ENCODE measurements at places on chromosomes 12 and 14.

DNA sequence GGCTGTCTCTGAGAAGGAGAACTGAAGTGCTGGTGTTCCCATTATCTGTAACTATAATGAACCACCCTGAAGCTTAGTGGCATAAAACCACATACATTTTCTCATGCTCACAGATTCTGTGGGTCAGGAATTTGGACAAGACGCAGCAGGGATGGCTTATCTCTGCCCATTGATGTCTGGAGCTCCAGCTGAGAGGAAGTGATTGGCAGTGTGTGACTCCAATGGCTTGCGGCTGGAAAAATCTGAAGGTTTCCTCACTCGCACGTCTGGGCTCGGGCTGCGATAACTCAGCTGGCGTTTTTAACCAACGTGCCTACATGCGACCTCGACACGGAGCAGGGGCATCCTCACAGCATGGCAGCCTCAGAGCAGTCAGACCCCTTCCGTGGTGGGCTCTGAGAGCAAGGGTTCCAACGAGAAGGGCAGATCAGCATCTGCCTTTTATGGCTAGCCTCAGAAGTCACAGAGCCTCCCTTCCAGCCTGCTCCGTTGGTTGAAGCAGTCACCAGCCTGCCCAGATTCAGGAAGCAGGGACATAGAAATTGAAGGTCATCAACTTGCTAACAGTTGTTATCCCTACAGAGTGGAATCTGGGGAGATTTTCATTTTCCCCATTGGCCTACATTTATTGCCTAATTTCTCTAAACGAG lies 143.3 kb upstream of the BCL2L14 start:
- DNase-seq: no peak

- DNase-seq: no peak
These were observed 22.6 kb downstream of the FAR2 start for GRCh38 chr12:29171421-29172258.

GRCh38 chr14:54647378-54647777 lies 80.5 kb downstream of the SAMD4A start:
- DNase-seq: no peak

DNA sequence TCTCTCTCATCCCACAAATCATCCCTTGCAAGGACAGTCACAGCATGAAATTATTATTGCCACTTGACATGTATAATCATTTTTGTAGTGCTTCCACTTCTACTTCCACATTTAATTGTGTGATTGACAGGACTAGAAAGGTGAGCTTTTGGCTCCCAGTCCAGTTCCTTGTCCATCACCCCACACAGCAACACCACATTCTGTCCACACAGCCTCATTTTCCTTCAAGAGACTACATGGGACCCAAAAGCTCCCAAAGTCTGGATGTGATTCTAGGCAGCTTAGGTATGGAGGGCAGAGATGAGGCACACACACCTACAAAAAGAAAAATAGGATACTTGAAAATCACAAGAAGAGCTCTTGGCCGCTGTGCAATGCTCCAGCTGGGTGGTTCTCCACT lies 366.3 kb downstream of the DPF3 start:
- no peak for DNase-seq

DNA sequence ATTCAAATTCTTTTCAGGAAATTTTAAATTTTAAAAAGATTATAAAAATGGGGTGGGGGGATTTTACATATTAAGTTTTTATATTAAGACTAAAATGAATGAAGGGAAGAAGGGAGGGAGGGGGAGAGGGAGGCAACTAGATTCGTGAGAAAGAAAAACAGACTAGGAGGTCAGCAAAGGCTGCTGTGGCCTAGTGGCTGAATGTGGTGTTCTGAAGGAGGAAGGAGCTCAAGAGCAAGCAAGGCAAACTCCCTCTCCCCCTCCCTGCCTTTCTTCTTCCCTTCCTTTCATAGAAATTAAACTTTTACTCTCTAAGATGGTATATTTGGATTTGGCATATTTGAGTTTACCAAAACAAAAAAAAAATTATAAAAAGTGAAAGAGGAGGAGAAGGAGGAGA lies 18.1 kb downstream of the DYRK2 start:
- no peak for DNase-seq

GRCh38 chr14:105466531-105467248 lies 7.9 kb upstream of the CRIP2 start:
- DNase-seq: no peak
